Stimulated activated CD8-positive, alpha-beta memory T cell treated with anti-CD3 and anti-CD28 coated beads, Interleukin-4, amount 100 ng/mL, for 4 hours (primary cell): ENCODE measurements at places on chromosomes 12 and 14.

DNA sequence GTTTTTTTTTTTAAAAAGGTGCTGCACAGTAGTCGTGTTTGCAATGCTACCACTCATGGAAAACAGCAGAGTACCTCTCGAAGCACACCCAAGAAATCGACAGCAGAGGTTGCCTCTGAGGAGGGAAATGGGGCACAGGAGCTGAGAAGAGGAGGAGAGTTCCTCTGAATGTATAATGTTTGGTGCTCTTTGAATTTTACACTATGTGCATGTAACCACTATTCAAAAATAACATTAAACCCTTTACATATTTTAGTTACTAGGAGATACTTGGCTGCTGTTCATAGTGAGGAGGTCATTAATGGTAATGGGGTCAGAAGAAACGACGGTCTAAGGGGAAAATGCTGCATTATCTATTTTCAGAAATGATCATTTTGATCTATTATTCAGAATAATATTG is 129.4 kb upstream of the CLEC14A start:
- DNase-seq: no peak

DNA sequence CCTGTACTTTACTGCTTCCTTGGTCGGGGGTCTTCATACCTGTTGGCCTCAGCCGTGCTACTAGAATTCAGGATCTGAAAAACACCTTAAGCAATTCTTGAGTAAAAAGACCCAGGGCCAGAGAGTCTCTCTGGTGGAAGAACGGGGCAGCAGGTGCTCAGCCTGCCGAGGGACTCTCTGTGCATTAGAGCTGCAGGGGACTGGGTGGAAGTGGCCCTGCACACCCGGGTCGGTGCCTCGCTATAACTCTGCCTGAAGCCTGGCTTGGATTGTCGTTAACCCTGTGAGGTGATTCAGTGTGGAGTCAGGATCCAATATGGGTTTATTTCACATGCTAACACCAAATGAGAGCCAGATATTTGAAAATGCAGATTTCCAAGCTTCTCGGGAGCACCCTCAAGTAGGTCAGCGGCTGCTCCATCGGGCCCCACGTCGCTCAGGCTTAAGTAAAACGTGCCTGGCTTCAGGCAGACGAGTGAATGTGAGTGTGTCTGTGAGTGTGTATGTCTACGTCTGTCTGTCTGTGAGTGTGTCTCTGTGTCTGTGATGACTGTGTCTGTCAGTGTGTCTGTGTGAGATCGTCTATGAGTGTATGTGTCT is 35.1 kb upstream of the C14orf180 start:
- no peak for DNase-seq

DNA sequence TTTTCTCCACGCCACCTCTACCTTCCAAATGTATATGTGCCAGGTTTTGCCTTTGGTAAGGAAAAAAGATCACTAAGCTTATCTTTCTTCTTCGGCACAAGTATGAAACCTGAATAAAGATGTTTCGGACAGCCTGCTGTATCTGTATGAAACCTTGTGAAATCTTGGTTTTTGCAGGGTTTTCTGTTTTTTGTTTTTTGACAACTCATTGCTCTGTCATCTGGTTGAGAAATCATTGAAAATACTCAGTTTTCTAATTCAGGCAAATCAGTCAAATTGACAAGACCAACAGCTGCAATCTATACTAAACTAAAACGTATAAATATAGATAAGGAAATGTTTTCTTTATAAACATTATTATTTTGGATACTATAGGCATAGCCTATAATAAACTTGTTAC is 63.1 kb upstream of the FGD4 start:
- no peak for DNase-seq

- no peak for DNase-seq
Observed at GRCh38 chr12:109741286-109741969, 27.8 kb downstream of the FAM222A start.

- DNase-seq: no peak
Observed at GRCh38 chr12:115444346-115444745, 760.4 kb upstream of the TBX3 start.

DNA sequence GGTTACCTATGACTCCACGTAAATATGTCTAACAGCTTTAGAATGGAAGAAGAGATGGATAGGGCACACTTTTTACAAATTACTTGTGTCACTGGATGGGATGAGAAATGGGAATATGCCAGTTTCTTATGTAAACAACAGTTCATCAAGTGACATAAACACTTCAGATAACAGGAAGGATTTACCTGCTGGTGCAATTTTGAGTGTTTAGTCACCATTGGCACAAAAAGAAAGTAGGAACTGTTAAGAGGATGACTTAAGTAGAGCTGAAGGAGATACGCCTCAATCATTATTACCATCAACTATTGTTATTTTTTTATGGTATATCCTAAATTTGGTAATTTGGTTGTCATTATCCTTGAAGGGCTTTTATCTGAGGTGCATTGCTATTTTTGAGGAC is 83.2 kb downstream of the RMST start:
- DNase-seq: no peak

DNA sequence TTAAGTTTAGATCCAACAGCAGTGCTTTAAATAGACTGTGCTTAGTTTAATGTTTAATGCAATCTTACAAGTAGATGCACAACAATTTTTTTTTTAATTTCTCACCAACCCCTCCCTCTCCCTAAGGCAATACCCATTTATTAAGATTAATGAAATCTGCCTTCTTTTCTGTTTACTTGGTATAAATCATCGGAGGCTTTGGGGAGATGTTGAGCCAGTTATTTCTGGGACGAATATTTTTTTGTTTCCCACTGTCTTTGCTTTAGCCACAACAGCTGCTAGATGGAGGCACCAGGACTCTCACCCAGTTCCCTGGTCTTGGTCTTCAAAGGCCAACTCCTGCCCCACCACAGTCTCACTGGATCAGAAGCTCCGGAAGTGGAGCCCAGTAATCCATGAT is 113.4 kb downstream of the PLXNC1 start:
- DNase-seq: no peak

GRCh38 chr14:92513204-92513965 is at the start of gene RIN3:
RIN3 (plus strand) TSS chr14:92513781; CDS start chr14:92513933, 152 bp downstream.
- DNase-seq: peak; percentile 50

GRCh38 chr12:20361416-20361815 is 6.9 kb upstream of the PDE3A start:
- DNase-seq: no peak

DNA sequence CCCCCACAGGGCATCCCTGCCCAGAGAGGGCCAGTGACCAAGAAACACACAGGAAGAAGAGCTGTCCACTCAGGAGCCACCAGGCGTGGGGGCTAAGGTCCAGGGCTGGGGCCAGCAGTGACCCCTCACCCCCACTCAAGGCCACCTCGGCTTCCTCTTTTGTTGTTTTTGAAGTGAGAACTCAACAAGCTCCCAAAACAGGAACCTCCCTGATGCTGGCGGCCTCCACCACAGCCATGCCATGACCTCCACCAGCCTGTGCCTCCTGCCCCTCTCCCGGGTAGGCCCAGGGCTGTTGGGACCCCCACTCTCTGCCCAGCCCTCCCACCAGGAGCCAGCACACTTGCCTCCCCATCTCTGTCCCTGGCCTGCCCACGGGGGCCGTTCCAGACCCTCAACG is 7.8 kb downstream of the AKT1 start:
- DNase-seq: no peak

DNA sequence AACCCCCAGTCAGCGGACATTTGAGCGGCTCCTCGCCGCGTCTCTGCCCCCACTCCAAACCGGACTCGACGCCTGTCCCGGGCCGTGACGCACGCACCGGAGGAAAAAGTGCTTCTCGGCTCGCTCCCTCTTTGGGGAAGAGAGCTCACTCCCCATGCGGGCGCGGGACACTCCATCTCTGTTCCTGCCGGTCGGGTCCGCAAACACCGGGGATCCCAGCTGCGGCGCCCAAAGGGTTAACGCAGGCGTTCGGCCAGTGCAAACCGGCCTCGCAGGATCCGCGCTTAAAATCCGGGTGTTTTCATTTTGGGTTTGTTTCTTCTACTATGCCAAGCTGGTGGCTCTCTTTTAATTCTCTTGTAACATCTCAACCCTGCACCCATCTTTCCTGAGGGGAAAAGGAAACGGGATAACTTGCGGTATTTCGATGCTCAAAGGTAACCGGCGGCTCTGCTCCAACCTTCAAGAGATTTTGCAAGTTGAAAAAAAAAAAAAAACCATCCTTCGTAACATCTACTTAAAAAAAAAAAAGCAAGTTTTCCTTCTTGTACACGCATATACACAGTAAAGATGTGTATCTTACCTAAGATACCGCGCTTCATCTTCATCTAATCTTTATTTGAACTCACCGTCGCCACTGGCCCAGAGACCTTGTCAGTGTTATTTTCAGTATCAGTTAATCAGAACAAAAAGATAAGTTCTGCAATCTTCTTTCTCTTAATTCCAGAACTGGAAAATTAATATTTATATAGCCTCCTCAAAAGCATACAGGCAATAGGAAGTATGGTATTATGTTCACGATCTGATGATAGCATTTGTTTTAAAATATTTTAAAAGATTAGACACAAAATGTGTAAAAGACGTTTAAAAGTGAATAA is 1.6 kb upstream of the ATP2B1 start:
- DNase-seq: no peak
